ENCODE measurements at places on chromosomes 3 and 15. TPM values are rescaled to one million over a fixed set of nuclear protein-coding genes. Genes with fewer than 3 reads are reported as not detected.
A peak's percentile ranks its signal among the peaks of the same experiment; 100 is the strongest.

GRCh38 chr3:4656059-4656458, 162.9 kb downstream of the ITPR1 start:
- DNase-seq = peak; percentile 64

- DNase-seq = peak; percentile 88
These were observed 39.3 kb downstream of the KLHL6 start for GRCh38 chr3:183515968-183516851.

Gene MINAR1
- 0.64 TPM for total RNA-seq

- DNase-seq = no peak
These were observed 18.6 kb upstream of the ZBTB38 start for GRCh38 chr3:141349711-141350110.

Gene C15orf62
- total RNA-seq = 0.51 TPM

DNA sequence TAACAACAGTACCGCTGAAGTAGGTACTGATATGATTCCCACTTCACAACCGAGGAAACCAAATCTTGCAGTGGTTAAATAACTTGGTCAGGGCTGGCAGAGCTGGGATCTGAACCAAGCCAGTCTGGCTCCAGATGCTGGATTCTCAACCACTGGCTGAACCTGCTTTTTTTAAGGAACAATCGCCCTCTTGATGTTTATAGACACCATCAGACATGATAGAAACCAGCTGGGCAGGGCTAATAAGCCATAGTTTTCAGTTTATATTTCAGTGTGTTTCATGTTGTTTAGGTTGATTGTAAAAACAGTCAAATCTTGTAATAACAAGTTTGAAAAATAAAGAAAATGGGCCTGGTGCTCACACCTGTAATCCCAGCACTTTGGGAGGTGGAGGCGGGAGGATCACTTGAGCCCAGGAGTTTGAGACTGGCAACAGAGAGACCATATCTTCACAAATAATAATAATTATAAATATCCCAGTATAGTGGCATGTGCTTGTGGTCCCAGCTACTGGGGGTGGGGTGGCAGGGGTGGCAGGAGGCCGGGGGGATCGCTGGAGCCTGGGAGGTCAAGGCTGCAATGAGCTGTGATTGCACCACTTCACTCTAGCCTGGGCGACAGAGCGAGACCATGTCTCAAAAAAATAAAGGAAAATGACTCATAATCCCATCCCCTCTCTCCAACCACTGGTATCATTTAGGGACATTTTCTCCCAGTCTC, 36.7 kb downstream of the XYLB start:
- no peak for DNase-seq

Gene ADAMTS9
- not detected for total RNA-seq

- DNase-seq = no peak
These were observed 492.6 kb upstream of the TBL1XR1 start for GRCh38 chr3:177689869-177690268.

DNA sequence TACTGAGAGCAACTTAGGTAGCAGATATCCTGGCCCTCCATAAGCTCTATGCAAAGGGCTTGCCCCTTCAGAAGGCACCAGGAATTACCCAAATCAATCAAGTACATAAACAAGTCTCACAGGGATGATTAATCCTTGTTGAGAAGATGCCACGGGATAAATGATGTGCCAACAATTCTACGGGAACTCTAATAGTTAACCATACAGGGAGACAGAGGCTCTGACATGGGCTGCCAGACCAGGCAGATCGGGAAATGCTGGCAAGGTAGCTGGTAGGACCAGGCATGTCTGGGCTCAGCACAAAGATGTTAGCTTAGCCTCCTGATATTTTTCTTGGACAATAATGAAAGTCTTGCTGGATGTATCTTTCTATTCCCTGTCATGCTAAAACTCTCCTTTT, 249.3 kb upstream of the THBS1 start:
- no peak for DNase-seq

GRCh38 chr3:159948429-159949144, 40.0 kb upstream of the IL12A start:
- no peak for DNase-seq

DNA sequence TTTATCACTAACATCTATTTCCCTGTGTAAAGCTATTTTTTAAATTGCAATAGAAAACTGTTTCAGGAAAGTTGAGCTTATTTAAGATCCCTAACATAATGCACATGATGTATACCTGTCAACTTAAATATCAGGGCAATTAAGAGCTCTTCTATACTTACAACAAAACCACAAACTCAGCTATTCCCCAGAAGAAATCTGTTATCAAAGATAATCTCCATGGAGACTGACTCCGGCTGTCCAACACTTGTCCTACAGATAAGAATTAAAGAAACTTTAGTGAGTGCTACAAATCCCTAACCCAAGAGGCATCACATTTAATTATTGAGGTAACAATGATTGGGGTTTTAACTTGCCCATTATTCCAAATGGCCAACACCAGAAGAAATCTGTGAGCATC, 3.4 kb downstream of the SELENOK start:
- no peak for DNase-seq

- no peak for DNase-seq
These were observed 12.5 kb upstream of the NR1D2 start for GRCh38 chr3:23932571-23932970.

Gene GRAMD1C
- total RNA-seq = not detected

Gene WDR53
- total RNA-seq = 18.4 TPM

DNA sequence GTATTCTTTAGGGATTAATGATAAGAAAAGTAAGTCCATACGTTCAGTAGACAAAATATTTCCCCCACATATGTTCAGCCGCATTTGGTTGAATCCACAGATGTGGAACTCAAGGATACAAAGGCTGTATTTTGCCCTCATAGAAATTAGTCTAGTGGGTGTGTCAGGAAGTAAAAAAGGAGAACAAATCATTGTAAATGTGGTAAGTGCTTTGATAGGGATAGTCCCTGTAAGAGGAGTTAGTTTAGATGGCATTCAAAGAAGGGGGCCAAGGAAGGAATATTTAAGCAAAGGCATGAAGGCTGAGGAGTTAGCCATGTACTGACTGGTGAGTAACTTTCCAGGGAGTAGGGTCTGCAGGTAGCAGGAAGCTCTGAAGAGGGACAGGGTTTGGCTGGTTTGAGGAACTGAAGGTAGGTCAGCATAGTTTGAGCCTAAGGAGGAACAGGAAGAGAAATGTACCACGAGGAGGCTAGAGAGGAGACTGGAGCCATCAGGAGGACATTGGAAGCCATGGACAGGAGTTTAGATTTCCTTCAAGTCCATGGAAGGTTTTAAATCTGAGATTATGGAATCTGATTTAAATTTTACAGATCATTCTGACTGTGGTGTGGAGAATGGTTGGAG, 98.8 kb downstream of the MME start:
- no peak for DNase-seq

Gene MYO5A
- 19.8 TPM for total RNA-seq

Gene C2CD4A
- 0.05 TPM for total RNA-seq

GRCh38 chr3:97720417-97720816, 44.1 kb upstream of the ARL6 start:
- no peak for DNase-seq

DNA sequence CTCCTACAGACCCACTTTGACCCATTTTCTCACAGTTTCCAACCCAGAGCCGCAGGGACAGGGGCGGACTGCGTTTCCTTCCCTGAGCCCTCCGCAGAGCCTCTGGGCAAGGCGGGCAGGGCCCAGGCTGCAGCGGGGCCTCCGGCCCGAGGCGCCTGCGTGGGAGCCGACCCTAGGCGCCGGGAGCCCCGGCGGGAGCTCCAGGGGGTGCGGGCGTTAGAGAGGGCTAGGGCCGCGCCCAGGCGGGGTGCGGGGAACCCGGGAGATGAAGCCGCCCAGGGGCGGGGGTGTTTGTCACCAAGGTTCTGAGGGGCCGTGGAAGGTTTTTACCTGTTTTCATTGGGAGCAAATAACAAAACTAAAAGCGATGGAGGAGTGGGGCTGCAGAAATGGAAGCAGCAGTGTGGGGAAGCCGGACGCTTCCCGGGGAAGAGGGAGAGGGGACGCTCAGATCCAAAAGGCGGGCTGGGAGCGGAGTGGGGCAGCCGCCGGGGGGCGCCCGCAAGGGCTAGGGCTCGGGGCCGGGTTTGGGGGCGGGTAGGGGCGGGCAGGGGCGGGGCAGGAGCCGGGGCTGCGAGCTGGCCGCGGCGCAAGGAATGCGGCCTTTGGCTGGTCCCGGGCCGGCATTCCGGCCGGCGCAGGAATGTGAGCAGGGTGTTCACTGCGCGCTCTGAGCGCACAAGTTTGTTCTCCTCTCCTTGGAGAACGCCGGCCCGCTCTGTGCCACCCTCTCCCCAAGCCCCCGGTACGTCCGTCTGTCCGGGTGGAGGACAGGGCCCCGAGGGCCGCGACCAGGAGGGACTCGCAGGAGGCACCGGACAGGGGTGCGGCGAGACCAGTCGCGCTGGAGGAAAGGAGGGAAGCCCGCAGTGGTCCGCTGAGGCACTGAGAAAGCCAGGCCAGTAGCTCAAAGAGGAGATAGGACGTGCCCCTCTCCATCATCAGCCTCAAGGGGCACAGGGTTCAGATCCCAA, 61.1 kb downstream of the AMOTL2 start:
- no peak for DNase-seq

DNA sequence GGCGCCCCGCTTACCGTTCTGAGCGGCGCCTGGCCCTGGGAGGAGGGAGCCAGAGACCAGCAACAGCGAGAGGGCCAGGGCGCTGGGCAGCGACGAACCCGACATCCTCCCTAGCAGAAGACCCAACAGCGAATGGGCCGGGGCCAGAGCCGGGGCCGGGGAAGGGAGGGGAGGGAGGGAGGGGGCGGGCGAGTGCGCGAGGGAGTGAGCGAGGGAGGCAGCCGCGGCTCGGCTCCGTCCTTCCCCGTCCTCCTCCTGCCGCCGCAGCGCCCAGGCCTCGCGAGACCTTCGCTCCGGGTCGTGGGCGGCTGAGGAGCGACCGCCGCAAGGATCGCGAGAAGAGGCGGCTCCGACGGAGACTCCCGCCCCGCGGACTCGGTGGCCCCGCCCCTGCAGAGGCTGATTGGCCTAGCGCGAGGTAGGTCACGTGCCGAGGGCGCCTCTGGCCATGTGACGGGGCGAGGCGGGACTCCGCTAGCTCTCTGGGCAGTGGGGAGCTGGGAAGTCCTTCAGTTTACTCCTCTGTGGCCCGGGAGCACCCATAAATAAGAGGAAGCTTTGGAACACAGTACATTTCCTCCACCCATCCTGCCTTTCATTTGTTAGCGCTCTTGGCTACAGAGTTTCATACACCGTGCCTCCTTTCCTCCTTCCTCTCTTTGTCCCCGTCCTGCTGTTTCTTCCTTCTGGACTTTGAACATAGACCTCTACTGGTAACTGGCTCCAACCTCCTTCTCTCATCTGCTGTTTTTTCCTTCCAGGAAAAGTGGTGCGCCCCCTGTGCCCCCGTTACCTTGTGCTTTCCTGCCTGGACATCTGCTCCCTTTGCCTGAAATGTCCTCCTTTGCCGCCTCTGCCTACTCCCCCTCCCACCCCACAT, at the start of gene NPTN:
Gene NPTN, minus strand, starts transcription at position 279 of the 880 bp plus-strand sequence. Its CDS starts 174 bp downstream, at position 105.
- peak; percentile 100 for DNase-seq

GRCh38 chr3:109995377-109995776, 658.0 kb upstream of the DPPA4 start:
- no peak for DNase-seq

Gene MUC20
- total RNA-seq = 2.9 TPM

DNA sequence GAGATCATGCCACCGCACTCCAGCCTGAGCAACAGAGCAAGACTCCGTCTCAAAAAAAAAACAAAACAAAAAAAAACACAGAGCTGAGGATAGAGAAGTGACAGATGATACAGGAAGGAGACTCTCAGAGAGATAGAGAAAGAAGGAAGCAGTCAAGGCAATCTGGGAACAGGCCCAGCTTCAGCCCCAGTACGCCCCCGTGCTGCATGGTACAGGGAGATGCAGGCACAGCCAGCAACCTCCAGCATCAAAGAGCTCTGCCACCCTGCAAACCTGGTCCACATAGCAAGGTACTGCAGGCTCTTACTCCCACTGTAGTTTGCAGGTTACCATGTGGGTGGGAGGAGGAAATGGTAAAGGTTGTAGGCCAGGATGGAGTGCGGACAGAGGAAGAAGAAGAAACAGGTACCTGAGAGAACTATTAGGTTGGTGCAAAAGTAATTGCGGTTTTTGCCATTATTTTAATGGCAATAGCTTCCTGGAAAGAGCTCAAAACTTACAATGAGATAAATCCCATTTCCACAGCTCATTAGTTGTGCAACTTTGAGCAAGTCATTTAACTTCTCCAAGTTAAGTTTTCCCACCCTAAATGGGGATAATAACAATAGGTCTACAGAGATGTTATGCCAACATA, 253.0 kb downstream of the ARRDC4 start:
- no peak for DNase-seq

Gene LMLN
- 5.5 TPM for total RNA-seq

Gene TEX9
- 0.35 TPM for total RNA-seq

DNA sequence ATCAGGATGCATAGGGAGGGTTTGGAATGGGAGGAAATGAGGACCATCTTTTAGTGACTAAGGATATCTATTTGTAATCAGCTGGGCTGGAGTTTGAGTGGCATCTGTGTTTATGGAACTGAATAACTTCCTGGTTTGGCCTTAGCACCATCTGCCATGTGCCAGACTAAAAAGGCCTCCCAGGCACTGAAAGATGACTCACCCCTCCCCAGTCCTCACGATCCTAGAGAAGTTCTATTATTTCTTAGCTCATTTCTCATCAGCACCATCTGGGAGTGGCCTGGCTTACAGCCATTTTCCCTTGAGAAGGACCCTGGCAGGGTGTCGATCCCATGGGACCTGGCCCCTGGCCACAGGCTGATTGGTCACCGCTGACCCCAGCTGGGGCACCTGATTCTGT, 23.9 kb upstream of the CTXND1 start:
- DNase-seq = no peak

GRCh38 chr15:84835661-84836337, 18.6 kb downstream of the ALPK3 start:
- DNase-seq = no peak

Gene ZKSCAN7
- 0.79 TPM for total RNA-seq

- DNase-seq = no peak
These were observed 802.6 kb downstream of the FHIT start for GRCh38 chr3:60448696-60449095.

- no peak for DNase-seq
These were observed 678.4 kb upstream of the GRM7 start for GRCh38 chr3:6182476-6182875.

GRCh38 chr3:155420406-155420805, 126.9 kb upstream of the STRIT1 start:
- DNase-seq = no peak

DNA sequence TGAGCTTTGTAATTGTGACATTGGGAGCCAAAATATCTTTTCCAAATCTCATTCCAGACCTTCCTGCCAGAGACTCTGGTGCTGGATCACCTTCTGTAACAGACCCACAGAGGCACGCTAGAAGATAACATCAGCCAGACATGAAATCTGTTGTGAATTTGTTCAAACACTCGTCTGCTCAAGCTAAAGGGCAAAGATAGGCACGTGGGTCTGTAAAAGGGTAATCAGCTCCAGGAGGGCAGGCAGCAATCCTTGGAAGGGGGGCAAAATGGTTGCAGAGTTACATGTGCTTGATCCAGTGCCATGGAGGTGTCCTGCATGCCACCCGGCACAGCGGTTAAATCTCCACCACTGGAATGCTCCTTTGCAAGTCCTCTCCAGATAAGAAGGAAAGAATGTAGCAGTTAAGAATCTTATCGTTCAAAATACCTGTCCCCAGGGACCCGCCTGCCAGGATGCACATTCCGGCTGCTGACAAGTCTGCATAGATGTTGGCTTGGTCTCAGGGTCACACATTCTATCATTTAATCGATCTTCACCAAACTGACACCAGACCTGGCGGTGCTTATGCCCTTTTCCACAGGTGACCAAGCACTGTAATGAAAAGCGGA, 74.8 kb downstream of the ADAMTS9 start:
- no peak for DNase-seq

Data from activated CD4-positive, alpha-beta T cell treated with anti-CD3 and anti-CD28 coated beads, Interleukin-2, amount 10 ng/mL, durations not matched to agents 24 days and 14 days (primary cell).